DMS53 (cell line): ENCODE measurements at places on chromosomes 7 and 10.

- DNase-seq = no peak
Measured at GRCh38 chr10:96261930-96262329, 9.4 kb downstream of the BLNK start.

DNA sequence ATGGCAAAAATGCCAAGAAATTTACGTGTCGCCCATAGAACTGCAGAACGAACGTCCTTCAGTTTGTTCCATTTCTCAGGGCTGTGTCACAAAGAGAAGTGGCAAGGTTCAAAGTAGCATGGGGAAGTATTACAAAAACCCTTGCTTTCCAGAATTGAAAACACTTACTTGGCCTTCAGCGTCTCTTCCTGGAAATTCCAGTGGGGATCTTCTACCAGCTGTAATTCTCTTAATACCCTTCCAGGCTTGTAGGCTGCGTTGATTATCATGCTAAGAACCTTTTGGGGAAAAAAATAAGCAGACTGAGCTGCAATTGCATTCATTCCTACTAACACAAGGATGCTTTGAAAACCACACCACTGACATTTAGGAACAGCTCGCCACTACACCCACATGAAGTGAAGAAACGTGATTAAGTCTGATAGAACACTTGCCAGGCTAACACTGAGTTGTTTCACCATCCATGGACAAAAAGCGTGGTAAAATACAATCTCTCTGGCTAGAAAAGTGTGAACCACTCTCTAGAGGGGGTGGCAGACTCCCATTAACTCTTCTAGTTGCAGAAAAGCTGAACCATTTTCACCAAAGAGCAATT is 222.3 kb downstream of the SFMBT2 start:
- DNase-seq = no peak

- peak; percentile 93 for DNase-seq
Measured at GRCh38 chr7:94656925-94657731, 1.2 kb upstream of the SGCE start.

DNA sequence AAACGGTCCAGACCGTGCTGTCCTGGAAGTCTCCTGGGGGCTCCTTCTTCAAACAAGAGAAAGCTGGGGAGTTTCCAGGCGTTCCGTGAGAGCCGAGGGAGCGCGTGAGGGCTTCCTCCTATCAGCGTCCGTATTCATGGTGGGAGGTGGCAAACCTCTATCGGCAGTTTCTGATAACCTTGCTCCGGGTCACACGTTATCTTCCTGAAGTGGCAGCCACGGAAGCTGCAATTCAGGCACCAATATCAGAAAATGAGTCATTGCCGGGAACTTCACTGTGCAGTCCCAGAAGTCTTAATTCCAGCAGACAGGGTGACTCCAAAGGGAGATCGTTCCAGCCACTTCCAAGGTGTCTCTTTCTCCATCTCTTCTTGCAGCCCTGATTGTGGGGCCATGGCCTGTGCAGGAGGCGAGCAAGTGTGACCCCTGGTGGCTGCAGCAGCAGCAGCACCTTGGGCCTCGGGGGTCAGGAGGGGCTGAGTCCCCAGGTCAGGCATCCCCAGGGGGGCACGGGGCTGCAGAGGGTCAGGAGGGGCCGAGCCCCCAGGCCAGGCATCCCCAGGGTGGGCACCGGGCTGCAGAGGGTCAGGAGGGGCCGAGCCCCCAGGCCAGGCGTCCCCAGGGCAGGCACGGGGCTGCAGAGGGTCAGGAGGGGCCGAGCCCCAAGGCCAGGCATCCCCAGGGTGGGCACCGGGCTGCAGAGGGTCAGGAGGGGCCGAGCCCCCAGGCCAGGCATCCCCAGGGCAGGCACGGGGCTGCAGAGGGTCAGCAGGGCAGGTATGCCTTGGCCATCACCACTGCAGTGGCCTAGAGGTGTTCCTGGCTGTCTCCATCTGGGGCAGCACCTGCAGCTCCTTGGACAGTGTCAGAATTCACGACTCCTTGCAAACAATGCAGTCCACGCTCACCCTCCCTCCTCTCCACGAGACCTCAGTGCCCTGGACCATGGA is 538.7 kb downstream of the DNAJB6 start:
- peak; percentile 66 for DNase-seq

- no peak for DNase-seq
Measured at GRCh38 chr7:76016191-76016947, 22.0 kb upstream of the TMEM120A start.
